ENCODE measurements at places on chromosomes 5 and 9. TPM values are rescaled to one million over a fixed set of nuclear protein-coding genes. Genes with fewer than 3 reads are reported as not detected.
A peak's percentile ranks its signal among the peaks of the same experiment; 100 is the strongest.

The FAM120A gene
- 137 TPM for total RNA-seq

The CD72 gene
- 1.5 TPM for total RNA-seq

DNA sequence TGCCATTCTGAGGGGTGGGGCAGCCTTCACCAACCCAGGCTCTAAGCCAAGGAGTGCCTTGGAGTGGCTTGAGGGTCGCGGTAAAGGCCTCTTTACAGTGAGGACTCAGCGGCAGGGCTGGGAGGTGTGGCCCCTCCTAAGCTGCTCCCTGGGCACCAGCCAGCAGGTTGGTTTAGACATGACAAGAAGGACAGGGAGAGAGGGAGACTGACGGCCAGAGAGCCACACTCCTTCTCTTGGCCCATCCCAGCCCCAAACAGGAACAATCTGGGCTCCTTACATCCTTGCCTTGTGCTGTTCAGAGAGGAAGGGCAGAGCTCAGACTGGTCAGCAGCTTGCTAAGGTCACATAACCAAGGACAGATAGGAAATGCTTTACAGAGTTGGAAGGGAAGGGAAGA is 94.5 kb downstream of the LMX1B start:
- DNase-seq: no peak

GRCh38 chr5:142955628-142956027 is 185.5 kb downstream of the ARHGAP26 start:
- DNase-seq: no peak

DNA sequence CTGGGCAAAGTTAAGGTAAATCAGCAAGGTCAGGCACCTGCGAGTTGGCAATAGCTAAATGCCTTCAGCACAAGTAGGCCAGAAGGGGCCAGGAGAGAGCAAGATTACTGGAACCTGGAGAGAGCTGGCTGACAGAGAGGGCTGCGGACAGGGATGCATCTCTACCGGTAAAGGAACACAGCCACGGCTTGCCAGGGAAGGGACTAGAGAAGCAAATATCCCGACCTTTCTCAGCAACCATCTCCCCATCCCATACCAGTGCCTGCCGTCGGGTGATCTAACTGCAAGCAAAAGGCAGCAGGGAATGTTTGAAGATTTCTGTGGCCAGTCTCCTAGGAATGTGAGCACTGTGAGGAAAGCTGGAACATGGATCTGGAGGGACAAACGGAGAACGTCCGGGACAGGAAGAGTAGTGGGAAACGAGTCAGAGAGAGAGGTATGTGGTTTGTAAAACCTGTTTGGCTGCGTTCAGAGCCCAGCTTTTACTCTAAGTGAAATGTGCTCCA is 15.9 kb upstream of the ABLIM3 start:
- DNase-seq: peak; percentile 77

DNA sequence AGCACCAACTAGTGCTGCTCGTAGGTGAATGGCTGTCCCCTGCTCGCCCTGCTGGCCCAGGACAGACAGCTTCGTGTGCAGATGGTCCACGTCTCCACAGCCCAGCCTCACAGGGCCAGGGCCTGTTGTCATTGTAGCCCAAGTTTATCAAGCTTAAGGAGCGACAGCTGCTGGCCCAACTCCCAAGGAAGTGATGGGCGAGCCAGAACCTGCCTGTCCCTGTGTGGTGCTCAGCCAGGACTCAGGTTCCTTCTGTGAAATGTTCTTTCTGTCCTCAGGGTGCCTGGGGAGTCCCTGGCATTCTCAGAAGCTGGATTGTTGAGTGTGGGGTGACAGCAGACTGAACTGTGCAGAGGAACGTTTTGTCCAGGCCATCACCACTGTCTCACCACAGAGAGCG is 16.4 kb downstream of the TRIP13 start:
- peak; percentile 68 for DNase-seq

DNA sequence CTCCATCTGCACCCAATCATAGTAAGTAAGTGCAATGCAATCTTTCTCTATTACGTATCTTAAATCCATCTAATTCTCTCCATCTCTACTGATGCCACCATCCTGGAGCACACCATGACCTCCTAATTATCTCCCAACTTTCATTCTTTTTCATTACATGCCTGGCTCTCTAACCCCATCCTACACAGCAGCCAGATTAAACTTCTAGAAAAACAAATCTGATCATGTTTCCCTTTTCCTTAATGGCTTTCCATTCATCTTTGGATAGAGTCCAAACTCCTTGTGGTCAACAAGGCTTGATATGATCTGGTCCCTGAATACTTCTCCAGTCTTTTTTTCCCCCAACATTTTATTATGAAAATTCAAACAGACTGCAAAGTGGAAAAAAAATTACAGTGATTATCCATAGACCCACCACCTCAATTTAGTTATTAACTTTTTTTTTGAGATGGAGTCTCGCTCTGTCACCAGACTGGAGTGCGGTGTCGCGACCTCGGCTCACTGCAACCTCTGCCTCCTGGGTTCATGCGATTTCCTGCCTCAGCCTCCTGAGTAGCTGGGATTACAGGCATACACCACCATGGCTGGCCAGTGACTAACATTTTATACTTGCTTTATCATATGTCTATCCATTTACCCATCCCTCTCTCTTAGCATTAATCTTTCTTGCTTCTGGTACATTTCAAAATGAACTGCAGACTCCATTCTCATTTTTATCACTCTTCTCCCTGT is 5.2 kb downstream of the PPP2R2B start:
- no peak for DNase-seq

DNA sequence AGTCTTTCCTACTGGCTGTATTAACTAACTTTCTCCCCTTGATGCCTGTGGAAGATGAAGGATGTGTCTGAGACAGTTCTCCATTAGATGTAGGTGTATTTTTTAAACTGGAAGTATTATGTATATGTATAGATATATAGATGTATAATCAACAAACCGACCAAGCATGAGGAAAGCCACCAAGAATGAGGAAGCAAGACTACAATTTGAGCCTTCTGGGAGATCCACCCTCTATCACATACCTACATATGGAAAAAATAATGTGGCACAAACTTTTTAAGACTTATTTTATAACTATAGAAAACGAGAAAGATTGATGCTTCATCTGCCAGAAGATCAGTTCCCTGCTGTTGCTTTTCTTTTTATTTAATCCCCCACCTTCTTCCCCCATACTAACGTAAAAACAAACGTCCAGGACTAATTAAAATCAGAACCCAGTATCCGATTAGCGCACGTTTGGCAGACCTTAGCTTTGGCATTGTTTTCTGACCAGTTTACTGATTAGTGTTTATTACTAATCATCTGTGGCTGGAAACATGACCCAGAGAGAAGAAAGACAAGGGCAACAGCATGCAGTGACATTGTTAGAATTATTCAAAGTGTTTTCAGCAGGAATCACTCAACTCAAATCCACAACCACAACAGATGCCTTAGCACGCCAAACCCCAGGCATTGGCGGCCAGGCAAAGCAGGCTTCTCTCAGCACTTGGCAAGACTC is 490.2 kb downstream of the EBF1 start:
- DNase-seq: no peak

DNA sequence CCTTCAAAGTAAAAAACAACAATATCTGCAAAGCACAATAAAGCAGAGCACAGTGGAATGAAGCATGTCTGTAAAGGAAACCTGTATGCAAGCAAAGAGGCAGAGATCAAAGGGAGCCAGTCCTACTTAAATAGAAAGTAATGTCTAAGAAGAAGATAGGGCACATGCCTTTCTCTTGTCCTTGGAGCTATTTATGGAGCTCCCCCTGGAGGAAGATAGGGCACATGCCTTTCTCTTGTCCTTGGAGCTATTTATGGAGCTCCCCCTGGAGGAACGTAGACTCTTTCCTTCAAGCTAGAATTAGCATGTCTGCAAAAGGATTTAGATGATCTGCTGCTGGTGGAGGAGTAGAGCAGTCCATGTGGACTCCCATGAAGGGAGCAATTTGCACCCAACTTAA is 168.1 kb upstream of the RASEF start:
- no peak for DNase-seq

- no peak for DNase-seq
These were observed 25.4 kb downstream of the IRF1 start for GRCh38 chr5:132465059-132465707.

- no peak for DNase-seq
These were observed 70.4 kb downstream of the SCAMP1 start for GRCh38 chr5:78430866-78431265.

Measured in mammary epithelial cell (primary cell).